ENCODE measurements at places on chromosomes 3 and 15. TPM values are rescaled to one million over a fixed set of nuclear protein-coding genes. Genes with fewer than 3 reads are reported as not detected.

- H3K27me3 ChIP-seq: no peaks in the 10 kb centered on the region
- DNase-seq: no peak
- no peak overlapping the region for H3K4me3 ChIP-seq
- no peak overlapping the region for H3K27ac ChIP-seq
Measured at GRCh38 chr3:49790626-49791411, 4.5 kb upstream of the IP6K1 start.

DNA sequence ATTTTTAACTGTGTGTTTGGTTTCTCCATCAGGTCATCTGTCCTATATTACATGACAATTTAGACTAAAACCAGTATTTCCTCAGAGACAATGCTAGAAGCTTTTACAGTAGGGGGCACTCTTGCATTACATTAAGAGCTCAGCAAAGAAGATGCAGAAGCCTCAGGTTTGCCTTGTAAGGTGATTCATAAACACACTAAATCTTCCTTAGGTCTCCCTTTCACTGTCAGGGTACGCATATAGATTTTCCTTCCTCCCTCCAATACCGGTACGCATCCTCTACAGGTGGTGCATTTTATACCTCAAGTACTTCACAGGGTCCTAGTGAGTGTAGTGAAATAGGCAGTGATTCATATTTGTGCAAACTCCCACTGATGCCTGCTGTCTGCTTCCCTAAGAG is 46.5 kb downstream of the CD86 start:
- no peak for DNase-seq
- H3K4me3 ChIP-seq: no peak overlapping the region
- H3K4me1 ChIP-seq: no peaks in the 10 kb centered on the region
- no peaks in the 10 kb centered on the region for H3K36me3 ChIP-seq

GRCh38 chr3:184429786-184430185 is 49.9 kb downstream of the CHRD start:
- no peak overlapping the region for H3K27ac ChIP-seq
- no peaks in the 10 kb centered on the region for H3K4me1 ChIP-seq
- H3K4me3 ChIP-seq: no peak overlapping the region
- DNase-seq: no peak
- H3K36me3 ChIP-seq: no peaks in the 10 kb centered on the region

DNA sequence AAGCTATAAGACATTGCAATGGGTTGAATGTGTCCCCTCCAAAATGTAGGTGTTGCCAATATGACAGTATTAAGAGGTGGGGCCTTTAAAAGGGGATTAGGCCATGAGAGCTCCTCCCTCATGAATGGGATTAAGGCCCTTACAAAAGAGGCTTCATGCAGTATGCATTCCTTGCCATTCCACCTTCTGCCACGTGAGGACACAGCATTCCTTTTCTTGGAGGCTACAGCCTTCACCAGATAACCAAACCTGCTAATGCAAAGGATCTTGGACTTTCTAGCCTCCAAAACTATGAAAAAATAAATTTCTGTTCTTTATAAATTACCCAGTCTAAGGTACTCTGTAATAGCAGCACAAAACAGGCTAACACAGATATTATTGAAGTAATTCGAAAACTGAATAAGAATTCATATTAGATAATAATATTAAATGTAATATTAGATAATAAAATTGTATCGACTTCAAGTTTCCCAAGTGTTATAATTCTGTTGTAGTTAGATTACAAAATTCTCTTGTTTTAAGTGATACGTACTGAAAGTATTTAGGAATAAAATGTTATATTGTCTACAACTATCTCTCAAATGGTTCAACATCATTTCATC is 29.4 kb upstream of the ATP8B4 start:
- H3K27ac ChIP-seq: no peak overlapping the region
- H3K36me3 ChIP-seq: no peaks in the 10 kb centered on the region
- no peak overlapping the region for H3K4me3 ChIP-seq
- no peak for DNase-seq
- no peaks in the 10 kb centered on the region for H3K27me3 ChIP-seq

GRCh38 chr15:57094321-57095257 is 176.1 kb downstream of the TCF12 start:
- H3K27me3 ChIP-seq: no peaks in the 10 kb centered on the region
- no peaks in the 10 kb centered on the region for H3K4me1 ChIP-seq
- no peaks in the 10 kb centered on the region for H3K36me3 ChIP-seq
- H3K4me3 ChIP-seq: no peak overlapping the region

- no peak for DNase-seq
- no peak overlapping the region for H3K4me3 ChIP-seq
Measured at GRCh38 chr3:16723978-16724377, 118.8 kb upstream of the DAZL start.

DNA sequence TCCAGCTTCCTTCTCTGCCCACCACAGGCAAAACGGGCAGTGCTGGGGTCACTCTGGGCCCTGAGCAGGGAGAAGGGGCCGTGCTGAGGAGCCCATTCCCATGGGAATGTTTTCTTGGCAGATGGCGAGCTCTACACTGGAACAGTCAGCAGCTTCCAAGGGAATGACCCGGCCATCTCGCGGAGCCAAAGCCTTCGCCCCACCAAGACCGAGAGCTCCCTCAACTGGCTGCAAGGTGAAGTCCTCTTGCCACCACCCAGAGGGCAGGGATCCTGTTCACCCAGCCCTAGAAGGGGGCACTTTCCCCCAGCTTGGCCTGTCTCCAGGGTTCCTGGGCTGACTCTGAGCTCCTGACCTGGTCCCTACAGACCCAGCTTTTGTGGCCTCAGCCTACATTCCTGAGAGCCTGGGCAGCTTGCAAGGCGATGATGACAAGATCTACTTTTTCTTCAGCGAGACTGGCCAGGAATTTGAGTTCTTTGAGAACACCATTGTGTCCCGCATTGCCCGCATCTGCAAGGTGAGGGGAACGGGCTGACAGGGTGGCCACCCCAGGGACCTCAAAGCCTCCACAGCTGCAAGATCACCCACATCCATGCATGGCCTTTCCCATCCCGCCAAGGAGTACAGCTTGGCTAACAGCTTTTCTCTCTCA is 12.4 kb downstream of the CIB1 start:
- peak; percentile 72 for DNase-seq
- no peak overlapping the region for H3K4me3 ChIP-seq
- no peaks in the 10 kb centered on the region for H3K36me3 ChIP-seq
- H3K4me1 ChIP-seq: no peaks in the 10 kb centered on the region

GRCh38 chr15:54033869-54034458 is 55.7 kb downstream of the UNC13C start:
- no peaks in the 10 kb centered on the region for H3K27me3 ChIP-seq
- H3K4me3 ChIP-seq: no peak overlapping the region
- DNase-seq: no peak

Gene RTP1
- not detected for total RNA-seq

Gene ARL6IP5
- 127 TPM for total RNA-seq

Gene ZMYND10
- 1.8 TPM for total RNA-seq

Gene TM4SF18
- total RNA-seq: 14.7 TPM

Gene ALPK3
- 1.0 TPM for total RNA-seq

Measured in uterus (tissue), 4 donors.